Trophoblast cell (in vitro differentiated cells and primary cell): ENCODE measurements at places on chromosomes 7 and 10.

DNA sequence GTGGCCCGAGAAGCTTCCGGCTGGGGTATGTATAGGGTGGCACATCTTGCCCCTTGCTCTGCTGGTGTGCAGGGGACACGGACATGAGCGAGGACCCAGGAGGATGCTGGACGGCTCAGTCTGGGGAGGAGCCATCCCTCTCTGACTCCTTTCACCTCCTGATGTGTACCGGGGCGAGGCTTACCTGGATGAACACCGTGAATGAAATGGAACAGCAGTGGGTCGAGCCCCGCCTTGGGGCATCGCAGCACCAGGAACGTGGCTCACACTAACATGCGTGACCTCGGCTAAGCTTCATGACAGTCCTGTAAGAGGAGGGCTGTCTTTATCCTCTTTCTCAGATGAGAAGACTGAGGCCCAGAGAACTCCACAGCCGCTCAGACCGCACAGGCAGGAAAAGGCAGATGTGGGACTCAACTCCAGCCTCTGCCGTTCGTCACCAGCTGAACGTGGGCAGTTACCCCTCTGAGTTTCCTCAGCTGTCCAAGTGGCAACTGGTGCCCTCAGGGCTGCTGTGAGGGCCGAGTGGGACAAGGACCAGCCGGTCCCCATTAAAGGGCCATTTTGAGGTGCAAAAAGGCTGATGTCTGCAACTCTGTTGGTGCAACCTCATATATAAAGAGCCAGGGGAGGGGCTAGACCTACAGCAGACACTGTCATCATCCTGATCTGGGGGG, 54.5 kb downstream of the INSIG1 start:
- DNase-seq = no peak

DNA sequence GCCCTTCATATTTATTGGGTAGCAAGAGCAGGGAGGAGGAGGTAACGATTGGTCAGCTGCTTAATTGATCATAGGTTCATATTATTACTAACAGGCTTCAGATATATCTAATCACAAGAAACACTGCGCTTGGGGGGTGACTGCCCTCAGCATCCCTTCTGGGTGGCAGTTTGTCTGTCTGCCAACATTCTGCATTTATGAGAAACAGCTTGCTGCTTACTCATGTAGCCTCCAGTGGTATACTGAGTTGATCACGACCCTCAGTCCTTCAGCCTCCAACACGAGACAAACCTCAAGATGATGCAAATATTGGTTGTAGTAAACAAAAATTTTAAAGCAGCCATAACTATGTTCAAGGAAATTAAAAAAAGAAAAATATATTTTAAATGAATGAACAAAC, 657.8 kb upstream of the PHF14 start:
- DNase-seq = no peak

DNA sequence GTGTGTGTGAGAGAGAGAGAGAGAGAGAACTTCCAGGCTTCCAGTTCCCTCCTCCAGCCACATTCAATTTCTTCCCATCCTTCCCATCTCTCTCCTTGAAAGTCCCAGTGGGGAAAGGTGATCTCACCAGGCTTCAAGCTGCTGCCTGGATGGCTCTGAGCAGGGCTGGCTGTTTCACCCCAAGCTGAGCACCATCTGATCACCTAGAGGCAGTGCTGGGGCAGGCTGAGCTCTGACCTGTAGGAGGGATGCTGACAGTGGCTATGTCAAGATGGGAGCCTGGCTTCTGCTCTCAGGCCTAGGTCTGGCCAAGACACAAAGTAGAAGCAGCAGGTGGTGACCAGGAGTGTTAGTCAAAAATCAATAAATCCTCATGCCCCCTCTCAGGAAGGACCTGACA, 370.8 kb downstream of the PLXNA4 start:
- no peak for DNase-seq

GRCh38 chr10:110368002-110368401, 63.3 kb upstream of the SMNDC1 start:
- DNase-seq = no peak

GRCh38 chr10:57791546-57791945, 476.1 kb downstream of the IPMK start:
- no peak for DNase-seq

GRCh38 chr10:6121146-6121545, 32.3 kb downstream of the RBM17 start:
- no peak for DNase-seq

DNA sequence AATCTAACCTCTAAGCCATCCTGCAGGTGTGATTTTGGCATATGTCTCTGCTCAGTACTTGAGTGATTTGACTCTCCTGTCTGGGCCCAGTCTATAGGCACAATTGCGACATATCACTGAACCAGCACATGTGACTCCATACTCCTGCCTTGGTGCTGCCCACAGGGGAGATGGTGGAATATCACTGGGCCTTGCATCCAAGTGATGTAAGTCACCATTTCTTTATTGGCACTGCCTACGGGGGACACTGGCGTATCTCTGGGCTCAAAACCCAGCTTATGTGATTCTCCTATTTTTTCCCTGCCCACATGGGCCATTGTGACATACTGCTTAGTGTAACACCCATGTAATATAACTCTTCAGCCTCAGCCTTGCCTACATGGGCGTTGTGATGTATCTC, 48.1 kb upstream of the ZNF680 start:
- no peak for DNase-seq

DNA sequence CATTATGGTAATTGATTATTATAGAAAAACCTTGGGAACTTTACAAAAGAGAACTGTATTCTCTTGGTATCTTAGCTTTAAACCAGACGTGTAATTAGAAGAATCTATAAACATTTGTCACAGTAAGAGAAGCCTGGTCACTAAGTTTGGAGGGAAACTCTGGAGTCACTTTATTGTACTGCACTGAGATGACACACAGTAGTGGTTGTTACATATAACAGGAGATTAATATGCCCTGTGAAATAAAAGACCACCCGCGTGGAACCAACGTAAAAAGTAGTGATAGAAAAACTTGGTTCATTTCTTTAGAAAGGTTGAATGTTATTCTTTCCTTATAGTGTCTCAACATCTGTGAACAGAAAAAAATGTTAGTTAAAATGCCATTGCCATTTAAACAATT, 416.1 kb downstream of the MDFIC start:
- no peak for DNase-seq

DNA sequence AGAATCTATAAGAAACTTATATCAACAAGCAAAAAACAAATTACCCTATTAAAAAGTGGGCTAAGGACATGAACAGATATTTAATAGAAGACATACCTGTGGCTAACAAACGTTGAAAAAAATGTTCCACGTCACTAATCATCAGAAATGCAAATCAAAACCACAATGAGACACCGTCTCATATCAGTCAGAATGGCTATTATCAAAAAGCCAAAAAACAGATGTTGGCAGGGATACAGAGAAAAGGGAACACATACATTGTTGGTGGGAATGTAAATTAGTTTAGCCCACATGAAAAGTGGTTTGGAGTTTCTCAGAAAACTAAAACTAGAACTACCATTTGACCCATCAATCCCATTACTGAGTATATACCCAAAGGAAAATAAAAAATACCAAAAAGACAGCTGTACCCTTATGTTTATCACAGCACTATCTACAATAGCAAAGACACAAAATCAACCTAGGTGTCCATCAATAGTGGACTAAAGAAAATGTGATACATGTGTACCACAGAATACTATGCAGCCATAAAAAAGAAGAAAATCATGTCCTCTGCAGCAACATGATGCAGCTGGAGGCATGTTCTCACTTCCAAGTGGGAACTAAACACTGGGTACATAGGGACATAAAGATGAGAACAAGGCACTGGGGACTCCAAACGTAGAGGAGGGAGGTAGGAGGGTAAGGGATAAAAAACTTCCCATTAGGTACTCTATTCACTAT, 83.8 kb upstream of the TMEM168 start:
- no peak for DNase-seq

DNA sequence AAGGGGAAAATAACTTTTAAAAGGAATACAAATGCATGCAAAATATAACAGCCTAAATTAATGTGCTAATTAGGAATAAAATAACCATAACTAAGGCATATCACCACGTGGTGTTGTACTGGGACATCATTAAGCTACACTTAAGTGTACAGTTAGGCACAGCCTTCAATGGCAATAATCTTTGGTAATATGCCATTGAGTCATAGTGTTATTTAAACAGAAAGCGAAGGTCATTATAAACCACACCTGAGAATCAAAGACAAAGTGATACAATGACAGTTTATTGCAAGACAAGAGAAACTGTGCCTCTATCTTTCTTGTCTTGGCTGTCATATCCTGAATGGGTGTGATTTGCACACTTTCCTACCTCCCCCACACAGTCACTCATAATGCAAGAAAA, 30.5 kb upstream of the AUTS2 start:
- DNase-seq = no peak

- DNase-seq = no peak
These were observed 114.5 kb upstream of the PRKCQ start for GRCh38 chr10:6694447-6695140.

GRCh38 chr10:17751781-17752445, at the start of gene TMEM236:
Gene TMEM236 (plus strand): TSS chr10:17752201. CDS start chr10:17752296, 95 bp downstream.
- DNase-seq = no peak

GRCh38 chr7:83835424-83835823, 186.5 kb upstream of the SEMA3E start:
- no peak for DNase-seq

- no peak for DNase-seq
These were observed 9.3 kb upstream of the IL2RA start for GRCh38 chr10:6071181-6072175.

- DNase-seq = no peak
These were observed 500.2 kb downstream of the GLRX3 start for GRCh38 chr10:130636313-130636930.

- no peak for DNase-seq
These were observed 61.5 kb downstream of the HBP1 start for GRCh38 chr7:107230334-107230733.

GRCh38 chr7:30515761-30516160, 11.1 kb upstream of the GGCT start:
- no peak for DNase-seq

DNA sequence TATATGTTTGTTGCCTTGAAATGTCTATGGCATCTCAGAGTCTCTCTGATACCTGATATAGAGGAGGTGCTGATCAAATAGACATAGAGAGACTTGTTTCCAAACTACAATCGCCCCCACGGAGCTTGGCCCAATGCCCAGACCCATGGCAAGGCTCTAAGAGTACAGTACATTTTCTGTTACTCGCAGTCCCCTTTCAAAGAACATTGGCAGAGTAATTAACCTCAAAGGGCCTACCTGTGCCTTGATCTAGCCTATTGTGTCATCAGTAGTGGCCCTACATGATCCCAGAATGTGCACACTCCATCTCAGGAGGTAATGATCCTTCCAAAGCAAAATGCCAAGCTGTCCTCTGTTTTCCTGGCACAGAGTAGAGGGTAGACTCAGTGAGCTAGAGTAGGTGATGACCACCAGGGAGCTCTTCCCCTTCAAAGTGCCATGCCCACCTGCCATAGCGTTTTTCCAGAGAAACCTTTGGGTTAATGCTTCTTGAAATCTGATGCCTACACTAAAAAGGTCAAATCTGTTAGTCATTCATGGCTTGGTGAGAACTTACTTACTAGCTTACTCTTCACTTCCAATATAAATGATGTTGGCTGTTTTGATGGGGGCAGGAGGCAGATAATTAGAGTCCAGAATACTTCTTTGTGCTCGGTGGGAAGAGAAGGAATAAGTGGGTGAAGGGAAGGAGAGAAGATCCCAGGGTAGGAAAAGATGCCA, 41.2 kb upstream of the ACSL5 start:
- no peak for DNase-seq

DNA sequence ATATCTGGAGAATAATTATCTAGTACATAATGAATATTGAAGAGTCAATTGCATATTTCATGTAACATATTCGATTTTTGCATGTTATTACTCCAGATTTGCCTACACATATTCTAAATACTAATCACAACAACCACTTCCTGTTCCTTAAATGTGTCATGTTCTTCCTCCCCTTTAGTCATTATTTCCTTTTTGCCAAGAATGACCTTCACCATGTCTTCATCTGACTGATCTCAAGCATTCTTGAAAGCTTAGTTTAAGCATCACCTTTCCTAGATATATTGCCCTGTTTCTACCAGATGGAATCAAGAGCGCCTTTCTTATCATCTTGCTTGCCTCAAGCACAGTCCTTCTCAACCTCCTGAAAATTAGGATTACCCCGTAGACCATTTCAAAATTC, 23.5 kb upstream of the MEOX2 start:
- no peak for DNase-seq

- DNase-seq = peak; percentile 68
These were observed at the start of gene HTRA1 for GRCh38 chr10:122461367-122461728. Gene HTRA1 (plus strand): TSS chr10:122461553. CDS start chr10:122461653, 100 bp downstream.

GRCh38 chr7:1324028-1324900, 91.6 kb downstream of the UNCX start:
- no peak for DNase-seq

- no peak for DNase-seq
These were observed 102.3 kb downstream of the NPTX2 start for GRCh38 chr7:98719396-98719795.

GRCh38 chr10:122490786-122491680, 29.7 kb downstream of the HTRA1 start:
- DNase-seq = no peak

DNA sequence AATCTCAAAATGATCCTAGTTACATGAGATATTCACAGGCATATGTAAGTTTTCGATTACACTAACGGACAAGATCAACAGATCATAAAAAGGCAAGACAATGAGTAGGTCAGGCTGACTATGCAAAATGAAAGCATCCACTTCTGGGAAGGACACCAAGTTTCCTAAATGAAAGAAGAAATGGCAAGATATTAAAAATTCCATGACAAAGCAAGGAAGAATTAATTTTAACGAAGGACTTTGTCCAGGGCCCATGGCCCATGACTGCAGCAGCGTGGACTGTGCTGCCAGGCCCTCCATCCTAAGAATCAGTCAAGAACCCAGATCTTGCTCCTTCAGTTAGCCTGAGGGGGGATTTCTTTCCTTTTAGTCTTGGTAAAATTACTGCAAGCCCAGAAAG, 182.4 kb upstream of the FRMD4A start:
- DNase-seq = no peak

- no peak for DNase-seq
These were observed 13.0 kb downstream of the SCART1 start for GRCh38 chr10:133466683-133467275.

- DNase-seq = no peak
These were observed 24.9 kb upstream of the SFRP5 start for GRCh38 chr10:97796651-97797050.

- no peak for DNase-seq
These were observed 29.6 kb downstream of the CASP7 start for GRCh38 chr10:113709221-113709838.
